ENCODE measurements at places on chromosomes 7 and 10. TPM values are rescaled to one million over a fixed set of nuclear protein-coding genes. Genes with fewer than 3 reads are reported as not detected.

Gene CCDC146
- total RNA-seq: 0.61 TPM

Gene CDH23
- 0.25 TPM for total RNA-seq

Gene TFPI2
- not detected for total RNA-seq

Gene ASAH2
- 4.8 TPM for total RNA-seq

Gene CCNJ
- 9.3 TPM for total RNA-seq

Gene ADCYAP1R1
- total RNA-seq: not detected

Gene CDHR3
- total RNA-seq: 0.44 TPM

Gene NYAP1
- 0.15 TPM for total RNA-seq

Gene TMEM139
- 0.52 TPM for total RNA-seq

Gene COMTD1
- 46.4 TPM for total RNA-seq

Gene GNG11
- not detected for total RNA-seq

Gene AS3MT
- not detected for total RNA-seq

Gene OR2A1
- not detected for total RNA-seq

Gene PDZD7
- total RNA-seq: 0.27 TPM

Gene EFCAB10
- total RNA-seq: not detected

Gene FAM180A
- not detected for total RNA-seq

Gene FGFBP3
- 3.6 TPM for total RNA-seq

Gene MCM10
- 90.8 TPM for total RNA-seq

Gene UNCX
- total RNA-seq: not detected

Gene HOXA2
- not detected for total RNA-seq

Gene PDE6C
- not detected for total RNA-seq

Gene ACBD7
- total RNA-seq: 1.2 TPM

Gene FBXO24
- 0.36 TPM for total RNA-seq

Gene GLCCI1
- 10.0 TPM for total RNA-seq

Gene CRPPA
- 1.5 TPM for total RNA-seq

Gene GIMAP2
- 32.1 TPM for total RNA-seq

Gene FGF8
- total RNA-seq: not detected

Gene SUN3
- total RNA-seq: not detected

Gene ZNF862
- total RNA-seq: 11.0 TPM

Gene TACC2
- not detected for total RNA-seq

Gene GARIN1A
- 0.21 TPM for total RNA-seq

Gene FLNC
- 0.02 TPM for total RNA-seq

Gene GPER1
- total RNA-seq: not detected

Gene UCN3
- total RNA-seq: not detected

Gene PRKCQ
- 44.8 TPM for total RNA-seq

Gene CFAP69
- 0.48 TPM for total RNA-seq

Gene ZP3
- total RNA-seq: 1.5 TPM

Gene HHEX
- total RNA-seq: 0.10 TPM

Gene CPA4
- not detected for total RNA-seq

Gene CDK1
- total RNA-seq: 77.5 TPM

Gene KIAA1217
- 0.10 TPM for total RNA-seq

Gene DIP2C
- total RNA-seq: 0.08 TPM

Gene AOAH
- total RNA-seq: 22.5 TPM

Gene ENTPD1
- total RNA-seq: 9.7 TPM

Gene ESYT2
- total RNA-seq: 57.3 TPM

Gene EBLN1
- not detected for total RNA-seq

Gene FAM241B
- total RNA-seq: 9.6 TPM

Gene GJD4
- not detected for total RNA-seq

Gene SH2D4B
- total RNA-seq: 0.21 TPM

Gene FAM237B
- not detected for total RNA-seq

Gene GRB10
- total RNA-seq: 0.78 TPM

Gene SCRN1
- total RNA-seq: 3.4 TPM

Gene ARHGAP22
- total RNA-seq: not detected

Gene IDE
- total RNA-seq: 43.4 TPM

Gene TMEM273
- total RNA-seq: 78.7 TPM

Gene CLIP2
- total RNA-seq: 1.3 TPM

Gene MRC1
- not detected for total RNA-seq
